ENCODE measurements at places on chromosomes 3 and 15. TPM values are rescaled to one million over a fixed set of nuclear protein-coding genes. Genes with fewer than 3 reads are reported as not detected.

The DBR1 gene
- 11.2 TPM for polyA plus RNA-seq

The OXTR gene
- polyA plus RNA-seq: 0.19 TPM

The MUC13 gene
- not detected for polyA plus RNA-seq

The KCNMB2 gene
- polyA plus RNA-seq: not detected

The TCF12 gene
- polyA plus RNA-seq: 48.0 TPM

The ECE2 gene
- polyA plus RNA-seq: not detected

The FOXB1 gene
- polyA plus RNA-seq: not detected

The COL8A1 gene
- 21.7 TPM for polyA plus RNA-seq

The CLRN1 gene
- not detected for polyA plus RNA-seq

The GFM1 gene
- polyA plus RNA-seq: 18.6 TPM

Data from mammary epithelial cell (primary cell).